ENCODE measurements at places on chromosomes 11 and 22.

DNA sequence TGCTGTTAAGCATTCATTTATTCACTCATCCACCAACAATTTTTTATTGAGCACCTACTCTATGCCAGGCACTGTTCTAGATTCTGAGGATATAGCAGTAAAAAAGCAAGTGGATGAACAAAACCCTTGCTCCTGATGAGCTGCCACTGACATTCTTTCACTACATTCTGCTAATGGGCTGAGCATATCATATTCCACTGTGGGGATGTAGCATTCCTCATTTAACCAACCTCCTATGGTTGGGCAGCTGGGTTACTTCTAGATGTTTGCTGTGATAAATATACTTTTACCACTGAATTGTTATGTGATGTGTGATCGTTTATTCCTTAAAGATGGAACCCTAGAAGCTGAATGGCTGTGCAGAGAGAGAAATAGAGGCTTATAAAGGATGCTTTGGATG, 176.9 kb downstream of the MN1 start:
- DNase-seq: no peak

DNA sequence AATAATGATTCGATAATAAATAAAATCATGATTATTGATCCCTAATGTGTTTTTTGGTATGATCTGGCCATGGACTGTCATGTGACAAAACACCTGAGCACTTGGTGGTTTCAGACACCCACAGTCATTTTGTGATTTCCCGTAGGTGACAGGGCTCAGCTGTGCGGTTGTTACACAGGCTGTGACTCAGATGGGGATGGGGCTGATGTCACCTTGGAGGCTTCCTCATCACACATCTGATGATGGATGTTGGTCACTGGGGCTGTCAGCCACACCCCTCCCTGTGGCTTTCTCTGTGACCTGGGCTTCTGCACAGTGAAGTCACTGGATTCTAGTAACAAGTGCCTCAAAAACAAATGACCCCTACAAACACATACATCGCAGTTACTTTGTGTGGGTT, 995.1 kb downstream of the BRD1 start:
- no peak for DNase-seq

DNA sequence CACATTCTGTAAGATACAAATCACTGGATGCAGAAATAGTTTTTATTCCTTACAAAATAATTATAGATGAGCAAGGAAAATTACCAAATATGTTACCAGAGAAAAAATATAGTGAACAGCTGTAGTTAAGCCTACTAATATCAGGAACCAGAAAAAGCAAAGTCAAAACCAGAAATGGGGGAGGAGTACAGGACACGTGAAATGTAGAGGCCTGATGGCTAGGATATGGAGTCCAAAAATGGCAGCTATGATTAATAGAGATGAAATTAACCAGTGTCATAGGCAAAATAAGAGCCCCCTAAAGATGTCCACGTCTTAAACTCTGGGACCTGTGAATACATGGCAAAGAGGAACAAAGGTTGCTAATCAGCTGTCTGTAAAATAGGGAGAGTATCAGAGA, 34.1 kb downstream of the MRE11 start:
- no peak for DNase-seq

- DNase-seq: no peak
Measured at GRCh38 chr22:19626666-19627065, 87.6 kb upstream of the SEPTIN5 start.
